Vagina (tissue), 2 donors: ENCODE measurements at places on chromosomes 7 and 10. TPM values are rescaled to one million over a fixed set of nuclear protein-coding genes. Genes with fewer than 3 reads are reported as not detected.

GRCh38 chr10:21281765-21282484, 243.6 kb downstream of the SKIDA1 start:
- no peaks in the 10 kb centered on the region for H3K4me1 ChIP-seq
- no peaks in the 10 kb centered on the region for H3K36me3 ChIP-seq
- no peak overlapping the region for H3K27ac ChIP-seq
- no peak for DNase-seq
- H3K4me3 ChIP-seq: no peak overlapping the region
- no peaks in the 10 kb centered on the region for H3K27me3 ChIP-seq

DNA sequence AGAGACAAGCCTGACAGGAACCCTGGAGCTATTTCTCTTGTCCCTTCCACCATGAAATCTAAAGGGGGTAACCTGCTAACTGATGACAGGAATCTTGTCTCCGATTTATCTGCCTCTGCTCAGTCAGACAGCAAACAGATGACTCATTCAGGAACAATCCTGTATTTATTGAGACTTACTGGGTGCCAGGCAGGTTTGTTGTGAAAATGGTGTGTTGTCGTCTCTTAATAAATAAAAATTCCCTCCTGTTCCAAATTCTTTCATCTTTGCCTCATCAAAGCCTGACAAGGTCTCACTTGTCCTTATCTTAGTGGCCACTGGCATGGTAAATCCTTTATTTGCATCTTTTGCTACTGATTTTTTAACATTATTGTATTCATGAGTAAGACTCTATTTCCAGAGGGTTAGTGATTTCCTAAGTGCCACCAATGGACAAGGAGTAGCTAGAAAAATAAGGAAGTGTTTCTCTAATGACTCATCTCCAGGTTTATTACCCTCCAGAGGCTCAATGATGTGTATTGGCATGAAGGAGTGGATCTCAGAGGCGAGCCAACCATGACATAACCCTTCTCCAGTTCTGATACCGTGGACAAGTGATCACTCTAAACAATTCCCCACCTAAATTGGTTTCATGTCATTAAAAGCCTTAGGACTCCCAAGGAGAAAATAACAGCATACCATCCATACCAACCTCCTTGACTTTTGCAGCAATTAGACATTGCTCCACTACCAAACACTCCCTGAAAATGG, 724.0 kb downstream of the GRID1 start:
- H3K4me1 ChIP-seq: peaks cover 29% of the 10 kb centered on the region
- DNase-seq: peak; percentile 52
- peak overlapping the region; percentile 6 for H3K27ac ChIP-seq
- H3K27me3 ChIP-seq: no peaks in the 10 kb centered on the region

CEP55 gene
- total RNA-seq: 3.2 TPM

DNA sequence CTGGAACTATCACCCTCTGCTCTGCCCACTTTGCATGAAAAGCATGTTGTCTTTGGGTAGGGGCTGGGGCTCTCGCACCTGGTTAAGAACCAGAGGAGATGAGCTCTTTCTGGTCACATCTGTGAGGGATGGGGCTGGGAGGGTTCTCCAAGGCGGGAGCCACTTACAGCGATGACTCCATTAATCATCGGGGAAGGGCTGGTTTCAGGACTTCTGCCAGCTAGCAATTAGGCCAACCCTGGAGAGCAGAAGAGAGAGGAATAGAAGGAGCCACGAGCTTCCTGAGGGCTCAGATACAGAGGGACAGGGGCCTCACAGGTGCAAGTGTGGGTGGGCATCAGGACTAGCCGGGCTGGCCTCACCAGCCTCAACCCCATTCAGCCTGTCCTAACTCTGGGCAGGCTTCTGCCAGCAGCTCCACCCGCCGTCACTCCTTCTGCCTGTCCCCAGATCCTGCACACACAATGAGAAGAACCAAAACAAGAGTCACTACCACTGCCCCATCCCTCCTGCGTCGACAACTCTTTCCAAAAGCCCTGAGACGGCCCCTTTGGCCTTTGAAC, 8.4 kb downstream of the AQP1 start:
- H3K27ac ChIP-seq: peak overlapping the region; percentile 10
- H3K36me3 ChIP-seq: no peaks in the 10 kb centered on the region
- H3K4me3 ChIP-seq: no peak overlapping the region
- H3K4me1 ChIP-seq: peaks cover 21% of the 10 kb centered on the region
- DNase-seq: no peak

GRCh38 chr10:132788831-132789219, 2.9 kb upstream of the NKX6-2 start:
- no peaks in the 10 kb centered on the region for H3K36me3 ChIP-seq
- H3K4me1 ChIP-seq: peaks cover 22% of the 10 kb centered on the region
- DNase-seq: no peak
- peaks cover 4% of the 10 kb centered on the region for H3K27me3 ChIP-seq
- no peak overlapping the region for H3K4me3 ChIP-seq

DNA sequence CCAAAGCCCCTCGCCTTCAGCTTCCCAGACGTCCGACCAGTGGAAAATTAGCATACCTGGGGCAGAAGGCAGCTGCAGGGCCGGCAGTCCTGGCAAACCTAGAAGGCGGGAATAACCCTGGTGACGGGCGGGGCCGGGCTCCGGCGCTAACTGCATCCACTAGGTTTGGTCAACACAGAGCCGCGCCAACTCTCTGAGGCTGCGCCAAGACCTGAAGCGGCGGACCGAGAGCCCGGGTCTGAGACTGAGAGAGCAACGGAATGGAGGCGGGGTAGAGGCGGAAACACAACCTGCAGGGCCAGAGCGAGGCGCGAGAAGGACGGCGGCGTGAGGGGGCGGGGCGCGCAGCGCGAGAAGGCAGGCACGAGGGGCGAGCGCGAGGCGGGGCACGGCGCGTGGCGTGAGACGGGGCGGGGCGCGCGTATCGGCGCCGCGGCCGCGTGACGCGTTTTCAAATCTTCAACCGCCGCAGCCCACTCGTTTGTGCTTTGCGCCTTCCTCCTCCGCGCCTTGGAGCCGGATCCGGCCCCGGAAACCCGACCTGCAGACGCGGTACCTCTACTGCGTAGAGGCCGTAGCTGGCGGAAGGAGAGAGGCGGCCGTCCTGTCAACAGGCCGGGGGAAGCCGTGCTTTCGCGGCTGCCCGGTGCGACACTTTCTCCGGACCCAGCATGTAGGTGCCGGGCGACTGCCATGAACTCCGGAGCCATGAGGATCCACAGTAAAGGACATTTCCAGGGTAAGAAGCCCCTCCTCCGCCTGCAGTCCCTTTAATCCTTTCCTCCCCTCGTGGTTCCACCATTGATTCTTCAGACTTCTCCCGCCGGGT, at the start of the genes DBF4 and SLC25A40:
Gene DBF4 (plus strand): TSS at position 454 of the 829 bp plus-strand sequence. CDS start 240 bp downstream, at position 694.
Gene SLC25A40 (minus strand): TSS at position 321 of the 829 bp plus-strand sequence. CDS start 17,633 bp downstream, outside the sequence.
- H3K27ac ChIP-seq: peak within 1 kb of the TSS; percentile 96
- H3K4me3 ChIP-seq: peak within 1 kb of the TSS; percentile 83
- no peaks in the 10 kb centered on the region for H3K27me3 ChIP-seq
- peak; percentile 97 for DNase-seq

LRRC17 gene
- total RNA-seq: 2.9 TPM

DNA sequence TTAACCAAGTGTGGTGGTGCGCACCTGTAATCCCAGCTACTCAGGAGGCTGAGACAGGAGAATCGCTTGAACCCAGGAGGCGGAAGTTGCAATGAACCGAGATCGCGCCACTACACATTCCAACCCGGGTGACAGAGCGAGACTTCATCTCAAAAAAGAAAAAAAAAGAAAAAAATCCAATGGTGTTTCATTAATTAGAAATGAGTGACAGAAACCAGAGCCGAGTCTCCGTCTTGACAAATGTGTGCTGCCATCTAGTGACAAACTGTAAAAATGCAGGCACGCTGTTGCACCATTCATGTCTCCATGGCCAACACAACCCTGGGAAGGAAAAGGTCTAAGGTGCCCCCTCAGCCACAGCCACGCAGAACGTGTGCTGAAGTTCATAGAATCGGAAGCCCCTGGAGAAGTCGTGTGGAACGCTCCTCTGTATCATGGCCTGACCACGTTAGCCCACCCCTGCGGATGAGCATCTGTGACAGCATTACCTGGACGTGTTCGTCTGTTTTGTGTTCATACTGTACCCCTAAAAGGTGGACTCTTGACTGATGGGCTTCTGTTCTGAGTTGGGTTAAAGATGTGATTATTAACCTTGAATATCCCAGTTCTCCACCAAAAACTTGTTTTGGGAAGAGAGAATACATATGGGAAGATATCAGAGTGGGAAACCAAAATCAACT, 94.9 kb downstream of the LYZL2 start:
- no peak for DNase-seq
- H3K27me3 ChIP-seq: no peaks in the 10 kb centered on the region
- no peaks in the 10 kb centered on the region for H3K4me1 ChIP-seq
- no peak overlapping the region for H3K4me3 ChIP-seq
